ENCODE measurements at places on chromosomes 2 and 18.

GRCh38 chr2:3606028-3606369 lies 11.1 kb downstream of the COLEC11 start:
- no peak for DNase-seq

DNA sequence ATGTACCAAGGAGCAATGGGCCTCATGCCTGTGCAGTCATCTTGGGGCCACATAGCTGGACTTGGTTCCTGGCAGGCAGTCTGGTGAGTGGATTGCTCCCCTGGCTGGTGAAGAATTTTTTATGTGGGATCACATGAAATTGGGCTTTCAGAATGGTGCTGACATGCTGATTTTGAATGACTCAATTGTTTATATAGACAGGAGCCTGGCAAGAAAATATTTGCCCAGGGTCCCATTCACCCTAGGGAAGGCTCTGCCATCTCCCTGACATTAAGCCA lies 266.9 kb downstream of the DYSF start:
- no peak for DNase-seq

GRCh38 chr2:12612671-12613070 lies 104.1 kb upstream of the TRIB2 start:
- DNase-seq, result no peak

GRCh38 chr2:220434385-220434784 lies 807.0 kb downstream of the SLC4A3 start:
- DNase-seq, result no peak

GRCh38 chr2:6674381-6674780 lies 191.3 kb downstream of the CMPK2 start:
- DNase-seq, result no peak

- no peak for DNase-seq
These were observed 350.6 kb upstream of the VRK2 start for GRCh38 chr2:57696016-57696415.

GRCh38 chr2:27583390-27583915 lies 611 bp downstream of the ZNF512 start:
- no peak for DNase-seq

DNA sequence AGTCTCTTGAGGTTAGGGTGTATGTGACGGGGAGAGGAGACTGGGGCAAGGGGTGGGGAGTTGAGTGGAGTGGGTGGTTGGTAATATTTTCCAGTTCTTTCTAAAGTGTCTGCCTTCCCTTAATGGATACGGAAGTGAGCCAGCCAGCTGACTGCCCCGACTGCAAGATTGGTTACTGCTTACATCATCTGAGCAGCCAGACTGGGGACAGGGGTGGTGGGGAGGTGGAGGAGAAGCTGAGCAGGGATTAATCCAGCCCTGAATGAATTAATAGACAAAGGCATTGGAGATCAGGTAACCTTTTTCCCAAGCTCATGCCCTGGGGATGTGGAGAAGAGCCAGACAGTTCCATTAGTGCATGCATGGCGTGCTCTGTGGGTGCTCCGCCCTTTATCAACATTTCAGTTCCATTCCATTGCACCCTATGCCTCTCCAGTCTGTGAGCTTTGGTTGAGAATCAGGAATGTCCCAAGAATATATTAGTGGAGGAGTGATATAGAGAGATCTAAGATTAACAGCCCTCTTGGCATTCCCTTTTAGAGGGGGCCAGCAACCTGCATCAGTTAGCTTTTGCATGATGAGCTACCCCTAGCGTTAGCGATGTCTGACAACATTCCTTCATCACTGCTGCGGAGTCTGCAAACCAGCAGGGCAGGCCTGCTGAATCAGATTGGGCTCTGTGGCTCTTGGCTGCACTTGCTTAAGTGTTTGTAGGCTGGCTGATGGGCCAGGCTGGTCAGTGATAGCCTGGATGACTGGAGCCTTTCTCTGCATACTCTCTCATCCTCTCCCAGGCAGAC lies 67.4 kb downstream of the TNP1 start:
- DNase-seq, result no peak

DNA sequence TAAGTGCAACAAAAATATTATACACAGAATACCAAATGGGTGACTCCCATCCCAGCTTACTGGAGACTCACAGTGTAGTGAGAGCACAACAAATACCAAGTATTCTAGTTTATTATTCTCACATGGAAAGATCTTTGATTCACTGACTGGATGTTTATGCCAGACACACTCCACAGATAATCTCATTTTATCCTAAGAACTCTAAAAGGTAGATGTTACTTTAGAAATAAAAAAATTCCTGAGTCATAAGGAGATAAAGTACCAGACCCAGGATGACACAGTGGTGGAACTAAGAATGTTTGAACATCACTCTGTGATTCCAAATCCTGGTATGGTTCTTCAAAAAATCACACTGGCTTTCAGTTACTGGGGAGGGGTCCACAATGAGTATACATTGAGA lies 136.2 kb downstream of the CDH2 start:
- DNase-seq, result no peak

GRCh38 chr18:68102117-68102516 lies 585.6 kb upstream of the DSEL start:
- no peak for DNase-seq

All from NAMALWA (cell line).